ENCODE measurements at places on chromosomes 7 and 10.
A peak's percentile ranks its signal among the peaks of the same experiment; 100 is the strongest.

- DNase-seq, result no peak
Observed at GRCh38 chr10:33674491-33674890, 340.0 kb upstream of the NRP1 start.

GRCh38 chr10:70295926-70296325 is 12.1 kb upstream of the NPFFR1 start:
- DNase-seq, result no peak

DNA sequence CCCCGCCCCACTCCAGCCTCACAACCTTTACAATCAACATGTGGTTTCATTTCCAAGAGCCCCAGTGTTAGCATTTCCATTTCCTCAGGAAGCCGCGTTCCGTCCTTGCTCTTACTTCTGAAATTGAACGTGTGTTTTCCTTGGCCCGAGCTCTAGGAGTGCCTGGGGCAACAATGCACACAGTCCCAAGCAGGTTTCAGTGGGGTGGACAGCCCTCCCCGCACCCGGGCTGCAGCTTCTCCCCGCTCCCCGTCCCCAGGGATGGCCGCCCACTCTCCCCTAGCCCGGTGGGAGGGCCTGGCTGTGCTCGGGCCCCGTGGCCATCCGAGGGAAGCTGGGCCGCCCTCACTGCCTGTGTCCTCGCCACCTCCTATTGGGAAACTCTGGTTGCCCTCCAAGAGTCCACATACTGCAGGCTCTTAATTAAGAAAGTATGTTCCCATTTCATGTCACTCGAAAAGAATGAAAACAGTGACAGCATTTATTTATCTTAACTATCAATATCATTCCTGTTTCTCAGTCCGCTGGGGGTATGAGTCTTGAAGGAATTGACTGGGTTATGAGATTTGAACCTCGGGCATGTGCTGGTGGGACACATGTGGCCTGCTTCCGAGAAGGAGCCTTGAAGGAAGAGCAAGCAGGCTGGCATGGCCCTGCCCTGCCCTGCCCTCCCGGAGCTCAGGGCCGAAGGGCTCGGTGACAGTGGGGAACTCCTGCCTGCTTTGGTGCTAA is 163.8 kb downstream of the GRK5 start:
- no peak for DNase-seq

GRCh38 chr10:69056129-69056528 is 31.8 kb upstream of the SRGN start:
- DNase-seq, result peak; percentile 47

GRCh38 chr7:83658126-83658525 is 9.2 kb upstream of the SEMA3E start:
- no peak for DNase-seq

DNA sequence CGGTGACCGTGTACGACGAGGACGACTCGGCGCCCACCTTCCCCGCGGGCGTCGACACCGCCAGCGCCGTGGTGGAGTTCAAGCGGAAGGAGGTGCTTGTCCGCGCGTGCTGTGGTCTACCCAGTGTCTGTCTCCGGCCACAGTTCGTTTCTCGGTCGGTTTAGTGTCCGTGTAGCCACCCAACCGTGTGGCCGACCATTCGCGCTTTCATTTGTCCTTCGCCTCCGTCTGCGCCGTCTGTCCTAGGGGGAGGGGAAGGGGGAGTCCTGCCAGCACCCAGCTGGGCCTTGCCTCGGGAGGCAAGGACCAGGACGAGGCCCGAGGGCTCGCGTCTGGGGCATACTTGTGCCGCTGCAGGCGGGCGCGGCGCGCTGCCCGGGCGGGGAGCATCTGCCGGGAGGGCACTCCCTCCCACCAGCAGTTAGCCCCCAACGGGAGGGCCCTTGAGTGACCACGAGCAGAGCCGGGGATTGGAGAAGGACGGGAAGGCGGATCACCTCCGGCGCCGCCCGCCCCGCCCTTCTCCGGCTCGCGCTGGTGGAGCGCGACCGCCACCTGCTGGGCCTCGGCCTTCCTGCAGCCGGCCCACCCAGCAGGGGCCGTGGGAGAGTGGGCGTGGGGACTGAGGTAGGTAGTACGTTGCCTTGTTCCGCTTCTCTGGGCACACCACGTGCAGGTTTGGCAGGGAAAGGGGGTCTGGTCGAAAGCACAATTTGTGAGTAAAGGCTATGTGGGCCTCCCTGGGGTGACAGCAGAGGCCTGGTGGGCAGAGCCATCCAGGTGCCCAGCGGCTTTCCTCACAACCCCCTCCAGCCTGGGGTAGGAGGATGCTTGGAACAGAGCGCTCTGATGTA is 28.5 kb downstream of the RET start:
- peak; percentile 91 for DNase-seq

DNA sequence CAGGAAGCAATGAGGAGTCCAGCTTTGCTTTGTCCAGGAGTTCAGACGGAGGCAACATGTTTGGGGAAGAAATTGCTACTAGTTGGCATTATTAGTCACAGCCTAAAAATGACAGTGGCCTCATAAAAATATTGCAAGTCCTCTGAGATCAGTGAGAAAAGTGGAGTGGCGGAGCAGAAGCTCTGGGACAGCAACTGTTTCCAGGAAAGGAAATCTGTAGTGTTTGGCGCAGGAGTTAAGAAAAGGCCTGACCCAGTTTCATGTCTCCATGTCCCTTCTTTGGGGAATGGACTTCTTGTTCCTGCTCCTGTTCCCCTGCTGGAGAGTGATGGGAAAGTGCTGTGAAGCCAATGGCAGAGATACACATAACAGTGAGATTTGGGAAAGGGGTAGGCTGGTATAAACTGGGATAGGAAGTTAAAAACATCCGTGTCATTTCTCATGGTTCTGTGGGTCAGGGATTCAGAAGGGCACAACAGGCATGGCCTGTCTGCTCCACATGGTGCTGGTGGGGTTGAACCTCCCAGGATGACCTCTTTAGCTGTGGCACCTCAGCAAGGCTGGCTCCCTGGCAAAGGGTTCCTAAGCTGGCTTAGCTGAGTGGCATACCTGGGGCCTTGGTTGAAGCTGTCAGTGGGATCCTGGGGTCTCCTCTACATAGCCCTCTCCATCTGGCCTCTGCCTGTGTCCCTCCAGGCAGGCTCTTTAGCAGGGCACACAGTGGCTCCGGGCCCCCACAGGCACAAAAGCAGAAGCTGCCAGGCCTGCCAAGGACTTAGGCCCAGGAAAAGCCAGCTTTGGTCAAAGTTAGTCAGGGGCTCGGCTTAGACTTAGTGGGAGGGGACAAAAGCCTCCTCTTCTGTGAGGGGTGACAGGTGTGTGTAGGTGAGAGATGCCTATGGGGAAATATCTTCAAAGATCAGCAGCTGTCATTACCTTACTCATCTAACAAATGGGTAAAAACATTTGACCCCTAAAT is 77.7 kb downstream of the WDFY4 start:
- no peak for DNase-seq

DNA sequence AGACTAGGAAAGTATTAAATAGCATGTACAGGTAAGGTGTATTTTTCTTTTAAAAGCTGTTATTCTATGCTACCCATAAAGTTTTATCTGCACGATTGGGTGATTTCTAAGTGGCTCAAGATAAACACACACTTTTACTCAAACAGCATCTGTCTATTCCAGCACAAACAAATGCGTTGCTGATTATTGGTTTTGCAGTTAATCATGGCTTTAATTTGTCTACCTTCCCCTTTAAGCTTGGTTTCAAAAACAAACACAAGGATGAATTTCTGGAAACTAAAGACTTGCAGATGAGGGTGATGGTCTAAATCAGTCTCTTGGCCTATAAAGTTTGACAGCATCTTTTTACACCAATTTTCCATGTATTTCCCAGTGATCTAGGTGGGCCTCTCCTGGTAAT is 94.2 kb downstream of the NRP1 start:
- DNase-seq, result no peak

GRCh38 chr10:101895781-101896180 is 52.2 kb upstream of the KCNIP2 start:
- DNase-seq, result no peak

DNA sequence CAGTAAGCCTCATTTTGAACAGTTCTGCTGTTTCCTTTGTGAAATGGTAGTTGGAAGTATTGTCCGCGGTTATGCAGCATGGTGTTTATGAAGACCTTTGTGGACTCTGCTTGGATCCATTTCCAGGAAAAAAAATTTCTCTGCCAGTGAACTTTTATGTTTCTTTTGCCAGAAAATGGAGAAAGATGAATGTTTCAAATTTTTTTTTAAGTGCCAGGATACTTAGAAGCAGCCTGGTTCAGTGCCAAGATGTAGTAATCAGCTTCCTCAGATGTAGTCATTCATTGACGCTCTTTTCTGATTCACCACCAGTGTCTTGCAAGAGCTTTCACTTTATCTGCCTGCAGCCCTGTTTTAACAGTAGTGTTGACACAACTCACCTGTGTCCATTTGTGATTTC is 258.2 kb downstream of the SDK1 start:
- no peak for DNase-seq

- DNase-seq, result no peak
Observed at GRCh38 chr10:124707551-124707950, 36.6 kb downstream of the FAM53B start.

GRCh38 chr10:79181698-79182521 is 113.1 kb downstream of the ZMIZ1 start:
- no peak for DNase-seq

DNA sequence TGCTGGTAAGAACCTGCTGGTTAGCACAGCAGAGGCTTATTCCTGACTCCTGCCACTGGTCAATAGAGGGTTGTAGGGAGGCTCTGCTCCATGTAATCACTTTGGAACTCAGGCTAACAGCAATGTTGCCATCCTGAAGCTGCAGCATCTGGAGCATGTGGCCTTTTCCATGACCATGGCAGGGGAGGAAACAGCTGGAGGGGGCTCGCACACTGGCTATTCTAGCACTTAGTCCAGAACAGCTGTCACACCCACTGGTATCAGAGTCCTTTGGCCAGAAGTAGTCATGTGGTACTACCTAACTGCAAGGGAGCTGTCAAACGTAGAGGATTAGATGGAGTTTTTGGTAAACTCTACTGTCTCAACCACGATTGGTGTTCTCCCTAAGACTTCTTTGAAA is 450.0 kb downstream of the RPS24 start:
- DNase-seq, result no peak

- DNase-seq, result no peak
Observed at GRCh38 chr10:122073508-122073907, 84.5 kb downstream of the TACC2 start.

GRCh38 chr7:22039670-22040069 is 94.0 kb upstream of the CDCA7L start:
- DNase-seq, result no peak

DNA sequence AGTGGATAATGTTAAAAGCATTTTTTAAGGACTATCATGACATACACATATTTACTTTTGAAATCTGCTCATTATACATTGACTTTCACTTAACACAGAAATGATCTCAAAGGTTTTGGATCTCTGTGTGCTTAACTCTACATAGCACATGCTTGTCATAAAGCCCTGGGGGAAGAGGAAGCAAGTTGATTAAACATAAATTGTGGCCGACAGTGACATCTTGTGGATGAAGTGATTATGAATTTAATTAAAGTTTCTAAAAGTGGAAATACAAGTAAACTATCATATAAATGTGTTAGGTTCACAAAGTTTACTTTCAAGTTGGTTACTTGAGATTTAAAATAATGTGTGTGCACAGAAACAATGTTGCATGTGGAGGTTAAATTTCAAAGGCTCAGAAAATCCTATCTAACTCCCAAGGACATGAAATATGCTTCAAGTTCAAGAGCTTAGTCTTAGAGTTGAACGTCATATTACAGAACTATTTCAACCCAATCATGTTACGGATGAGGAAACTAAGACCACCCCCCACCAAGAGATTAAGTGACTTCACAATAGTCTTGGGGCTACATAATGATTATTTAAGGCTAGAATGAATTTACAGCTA is 1247.8 kb downstream of the GATA3 start:
- DNase-seq, result peak; percentile 7

DNA sequence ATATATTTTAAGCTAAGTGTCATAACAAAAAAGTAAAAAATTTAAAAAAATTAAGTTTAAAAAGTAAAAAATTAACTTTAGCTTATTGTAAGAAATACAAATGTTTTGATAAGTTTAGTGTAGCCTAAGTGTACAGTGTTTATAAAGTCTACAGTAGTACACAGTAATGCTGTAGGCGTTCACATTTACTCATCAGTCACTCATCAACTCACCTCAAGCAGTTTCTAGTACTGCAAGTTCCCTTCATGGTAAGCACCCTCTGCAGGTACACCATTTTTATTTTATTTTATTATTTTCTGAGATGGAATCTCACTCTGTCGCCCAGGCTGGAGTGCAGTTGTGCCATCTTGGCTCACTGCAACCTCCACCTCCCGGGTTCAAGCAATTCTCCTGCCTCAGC is 316.0 kb downstream of the FGFR2 start:
- no peak for DNase-seq

DNA sequence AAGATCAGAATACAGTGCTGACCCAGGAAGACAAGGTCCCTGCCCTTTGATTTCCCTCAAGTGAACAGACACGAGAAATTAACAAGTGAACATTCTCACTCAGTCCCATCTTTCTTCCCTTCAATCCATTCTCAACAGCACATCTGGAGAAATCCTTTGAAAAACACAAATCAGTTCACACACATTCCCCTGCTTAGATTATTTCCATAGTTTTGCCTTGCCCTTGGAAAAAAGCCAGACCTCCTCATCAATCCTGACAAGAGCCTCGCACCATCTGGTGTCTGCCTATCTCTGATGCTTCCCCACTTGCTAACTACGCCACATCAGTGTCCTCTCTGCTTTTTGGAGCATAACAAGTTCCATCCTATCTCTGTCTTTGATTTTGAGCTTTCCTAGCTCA is 94.4 kb upstream of the KIAA1217 start:
- DNase-seq, result no peak

DNA sequence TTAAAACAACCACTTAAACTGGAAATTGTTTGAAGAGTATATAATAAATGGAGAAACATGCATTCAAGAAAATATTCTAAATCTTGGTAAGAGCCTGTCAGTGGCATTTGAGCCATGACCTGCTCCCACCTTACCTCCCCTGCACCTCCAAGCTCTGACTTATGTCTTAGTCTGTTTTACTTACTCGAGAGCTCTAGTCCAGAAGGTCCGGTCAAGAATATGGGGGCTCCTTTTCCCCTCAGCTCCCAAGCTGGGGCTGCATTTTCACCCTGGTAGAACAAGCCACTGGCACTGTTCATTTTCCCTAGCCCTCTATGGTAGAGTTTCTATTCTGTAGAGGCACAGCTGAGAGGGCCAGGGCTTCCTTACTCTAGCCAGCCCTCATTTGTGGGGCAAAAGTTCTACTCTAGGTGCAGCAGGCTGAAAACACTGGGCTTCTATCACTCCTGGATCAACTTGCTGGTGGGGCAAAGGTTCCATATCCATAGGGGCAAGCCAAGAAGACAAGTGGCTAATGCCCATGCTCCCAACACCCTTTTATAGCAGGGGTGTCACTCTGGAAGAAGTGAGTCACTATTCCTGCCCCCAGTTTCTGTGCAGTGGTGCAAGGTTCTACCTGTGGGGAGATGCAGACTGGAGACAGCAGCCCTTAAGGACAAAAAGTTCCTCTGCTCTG is 40.6 kb downstream of the ZNF438 start:
- DNase-seq, result no peak

- no peak for DNase-seq
Observed at GRCh38 chr7:13724977-13725566, 264.4 kb downstream of the ETV1 start.

- no peak for DNase-seq
Observed at GRCh38 chr10:25176421-25176968, 1.7 kb downstream of the GPR158 start.

- peak; percentile 96 for DNase-seq
Observed at GRCh38 chr7:3300651-3301448, at the start of gene SDK1. Gene SDK1, plus strand, starts transcription at chr7:3301252. Its CDS starts 335 bp downstream, at chr7:3301587.
